ENCODE measurements at places on chromosomes 7 and 10.

- no peak for DNase-seq
Measured at GRCh38 chr7:14368285-14368684, 378.8 kb upstream of the ETV1 start.

- DNase-seq = no peak
Measured at GRCh38 chr7:74407958-74408357, 45.7 kb upstream of the GTF2IRD1 start.

- DNase-seq = peak; percentile 70
Measured at GRCh38 chr7:4042402-4043045, 639.6 kb upstream of the FOXK1 start.

DNA sequence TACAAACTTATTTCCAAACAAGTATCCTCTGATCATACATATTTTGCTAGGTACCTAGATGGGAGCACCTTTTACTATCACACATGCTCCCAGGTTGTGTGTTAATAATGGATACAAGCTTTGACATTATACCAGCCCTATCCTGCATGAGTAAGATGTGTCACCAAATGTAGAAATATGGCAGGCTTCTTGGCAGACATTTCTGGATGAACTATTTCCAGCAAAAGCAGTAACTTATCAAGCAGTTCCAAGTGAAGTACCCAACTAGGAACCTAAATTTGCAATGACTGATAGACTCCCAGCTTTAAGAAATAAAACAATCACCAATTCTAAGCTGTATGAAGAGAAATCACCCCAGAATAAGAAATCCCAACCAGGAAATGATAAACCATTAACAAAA is 103.7 kb upstream of the TMEM72 start:
- no peak for DNase-seq

DNA sequence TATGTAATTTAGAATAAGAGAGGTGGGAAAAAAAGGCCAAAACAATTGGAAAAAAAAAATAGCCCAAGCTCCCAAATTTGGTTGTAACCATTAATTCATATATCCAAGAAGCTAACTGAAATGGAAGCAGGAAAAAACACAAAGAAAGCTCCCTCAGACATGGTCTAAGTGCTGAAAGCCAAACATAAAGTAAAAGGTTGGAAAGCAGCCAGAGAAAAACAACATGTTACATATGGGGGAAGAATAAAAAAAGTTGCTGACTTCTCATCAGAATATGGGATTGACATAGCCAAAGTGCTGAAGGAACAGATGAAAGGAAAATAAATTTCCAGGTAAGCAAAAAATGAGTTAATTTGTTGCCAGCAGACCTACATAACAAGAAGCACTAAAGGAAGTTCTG is 40.3 kb downstream of the PDZD8 start:
- no peak for DNase-seq

DNA sequence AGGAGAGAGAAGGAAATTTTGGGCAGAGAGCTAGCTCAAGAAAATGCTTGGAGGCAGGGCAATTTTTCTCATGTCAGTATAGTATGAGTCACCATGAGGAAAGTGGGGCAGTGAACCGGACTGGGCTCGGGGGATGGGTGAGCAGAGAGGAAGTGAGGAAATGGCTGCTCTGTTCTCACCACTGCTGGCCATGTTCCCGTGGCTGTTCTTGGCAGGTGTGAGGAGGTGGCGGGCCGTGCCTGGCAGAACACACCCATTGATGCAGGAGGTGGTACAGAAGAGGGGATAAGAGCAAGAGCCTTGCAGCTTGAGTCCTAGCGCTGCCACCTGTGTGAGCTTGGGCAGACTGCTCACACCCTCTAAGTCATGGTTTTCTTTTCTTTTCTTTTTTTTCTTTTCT is 304.4 kb upstream of the LYZL1 start:
- peak; percentile 93 for DNase-seq
